OCI-M1 (cell line): ENCODE measurements at places on chromosomes 3 and 15.

- DNase-seq = no peak
Measured at GRCh38 chr3:356952-357351, 160.4 kb downstream of the CHL1 start.

- no peak for DNase-seq
Measured at GRCh38 chr15:90907838-90908507, 4.9 kb downstream of the MAN2A2 start.

GRCh38 chr15:59221511-59222505, 15.2 kb downstream of the LDHAL6B start:
- no peak for DNase-seq

DNA sequence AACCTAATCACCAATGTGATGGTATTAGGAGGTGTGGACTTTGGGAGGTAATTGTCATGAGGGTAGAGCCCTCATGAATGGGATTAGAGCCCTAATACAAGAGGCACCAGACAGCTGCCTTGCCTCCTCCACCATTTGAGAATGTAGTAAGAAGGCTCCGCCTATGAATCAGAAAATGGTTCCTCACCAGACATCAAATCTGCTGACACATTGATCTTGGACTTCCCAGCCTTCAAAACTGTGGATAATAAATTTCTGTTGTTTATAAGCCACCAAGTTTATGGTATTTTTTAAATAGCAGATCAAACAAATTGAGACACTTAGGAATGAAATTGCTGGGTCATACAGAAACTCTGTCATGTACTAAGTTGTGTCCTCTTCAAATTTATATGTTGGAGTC, 56.8 kb upstream of the COL6A5 start:
- DNase-seq = no peak

GRCh38 chr15:64985366-64986033, 4.2 kb downstream of the SPG21 start:
- no peak for DNase-seq

- no peak for DNase-seq
Measured at GRCh38 chr3:162175878-162176277, 679.3 kb downstream of the OTOL1 start.

DNA sequence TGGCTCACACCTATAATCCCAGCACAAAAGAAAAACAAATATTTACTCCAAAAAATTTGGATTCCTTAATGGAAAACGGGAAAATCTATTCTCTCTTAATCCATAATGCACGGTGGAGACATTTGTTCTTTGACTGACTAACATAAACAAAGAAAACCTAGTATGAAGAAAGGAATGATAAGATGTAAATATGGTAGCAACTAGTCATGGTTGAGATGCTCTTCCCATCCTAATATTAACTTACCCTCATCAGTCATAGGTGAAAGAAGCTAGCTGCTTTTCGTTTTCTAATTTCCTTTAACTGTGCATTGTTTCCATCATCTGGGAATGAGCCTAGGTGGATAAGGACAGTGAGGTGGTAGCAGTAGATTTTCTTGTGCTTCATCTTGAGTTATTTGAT, 22.0 kb downstream of the MAP4 start:
- no peak for DNase-seq

DNA sequence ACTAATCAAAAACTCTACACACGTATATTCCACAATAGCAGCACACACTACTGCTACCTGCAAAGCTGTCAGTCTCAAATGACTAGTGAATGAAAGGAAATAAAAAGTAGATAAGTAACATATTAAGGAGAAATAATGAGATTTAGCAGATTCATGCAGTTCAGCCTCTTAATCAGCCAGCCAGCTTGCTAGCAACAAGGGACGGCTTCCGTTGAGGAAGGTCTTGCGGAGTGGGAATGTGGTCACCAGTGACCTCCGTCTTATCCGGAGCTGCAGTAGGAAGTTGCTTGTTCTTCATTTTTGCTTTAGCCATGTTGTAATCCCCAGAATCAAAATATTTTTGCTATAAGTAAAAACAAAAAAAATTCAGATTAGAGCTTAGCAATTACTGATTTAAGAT, 17.1 kb downstream of the ARPP19 start:
- no peak for DNase-seq
